CD4-positive, alpha-beta T cell treated with Interleukin-6 at 100 ng/mL for 8 hours (primary cell): ENCODE measurements at places on chromosomes 6 and 20.

- DNase-seq, result no peak
Measured at GRCh38 chr6:136763716-136764516, 28.4 kb downstream of the MAP3K5 start.

DNA sequence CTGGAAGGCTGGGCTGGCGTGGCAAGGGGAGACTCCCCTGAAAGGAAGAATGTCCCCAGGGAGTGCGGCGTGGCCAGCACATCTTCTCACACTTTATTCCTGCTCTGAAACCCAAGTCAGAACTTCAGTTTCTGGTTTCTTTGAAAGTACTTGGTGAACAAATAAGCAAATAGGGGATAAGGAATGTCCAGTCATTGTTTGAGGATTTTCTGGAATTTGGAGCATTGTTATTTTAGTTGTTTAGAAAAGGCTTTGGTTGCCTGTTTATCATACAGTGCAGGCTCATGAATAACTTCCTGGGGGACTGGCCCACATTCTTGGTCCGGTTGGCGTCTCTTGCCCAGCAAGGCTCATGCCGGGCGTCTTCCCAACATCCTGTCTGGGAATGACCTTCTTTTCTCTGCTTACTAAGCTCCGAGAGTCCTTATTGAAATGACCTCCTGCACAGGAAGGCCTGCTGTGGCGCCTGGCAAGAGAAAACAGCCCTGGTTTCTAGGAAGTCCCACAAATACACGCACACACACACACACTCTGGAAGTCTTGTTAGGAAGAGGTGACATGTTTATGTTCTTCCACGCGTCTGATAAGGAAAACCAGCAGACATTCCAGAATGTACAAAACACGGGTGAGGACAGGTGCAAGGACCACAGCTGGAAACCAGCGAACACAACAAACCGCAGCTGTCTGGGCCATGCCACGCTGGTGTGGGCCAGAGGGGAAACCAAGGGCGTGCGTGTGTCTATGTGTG is 71.9 kb downstream of the TMEM170B start:
- DNase-seq, result no peak

DNA sequence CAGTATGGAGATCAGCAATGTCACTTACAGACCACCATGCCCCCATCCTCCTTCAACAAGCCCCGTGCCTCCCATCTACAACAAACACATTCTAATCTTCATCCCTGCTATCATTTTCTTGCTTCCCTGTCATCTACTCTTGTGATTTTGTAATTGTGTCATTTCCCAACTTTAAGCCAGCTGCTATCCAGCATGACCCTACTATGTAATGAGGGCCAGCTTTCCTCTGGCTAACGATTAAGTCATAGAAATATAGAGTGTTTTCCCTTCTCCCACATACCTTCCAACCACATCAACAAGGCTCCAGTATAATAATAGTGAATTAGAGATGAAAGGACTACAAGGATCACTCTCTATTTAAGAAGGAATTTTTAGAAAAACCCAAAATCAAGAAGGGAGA is 607.0 kb downstream of the TENT5A start:
- no peak for DNase-seq

GRCh38 chr20:46139908-46140482 is 21.9 kb downstream of the CD40 start:
- no peak for DNase-seq

DNA sequence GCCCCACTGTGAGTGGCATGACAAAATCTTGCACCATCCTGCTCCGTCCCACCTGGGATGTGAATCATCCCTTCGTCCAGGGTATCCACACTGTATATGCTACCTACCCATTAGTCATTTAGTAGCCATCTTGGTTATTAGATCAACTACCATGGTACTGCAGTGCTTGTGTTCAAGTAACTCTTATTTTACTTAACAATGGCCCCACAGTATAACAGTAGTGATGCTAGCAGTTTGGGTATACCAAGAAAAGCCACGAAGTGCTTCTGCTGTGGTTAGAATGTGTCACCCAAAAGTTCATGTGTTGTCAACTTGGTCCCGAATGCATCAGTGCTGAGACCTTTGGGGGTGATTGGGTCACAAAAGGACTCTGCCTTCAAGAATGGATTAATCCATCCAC is 11.7 kb downstream of the OSER1 start:
- DNase-seq, result no peak

- no peak for DNase-seq
Measured at GRCh38 chr6:16716321-16716858, 44.9 kb downstream of the ATXN1 start.

- no peak for DNase-seq
Measured at GRCh38 chr20:17560344-17561074, 9.4 kb upstream of the DSTN start.

DNA sequence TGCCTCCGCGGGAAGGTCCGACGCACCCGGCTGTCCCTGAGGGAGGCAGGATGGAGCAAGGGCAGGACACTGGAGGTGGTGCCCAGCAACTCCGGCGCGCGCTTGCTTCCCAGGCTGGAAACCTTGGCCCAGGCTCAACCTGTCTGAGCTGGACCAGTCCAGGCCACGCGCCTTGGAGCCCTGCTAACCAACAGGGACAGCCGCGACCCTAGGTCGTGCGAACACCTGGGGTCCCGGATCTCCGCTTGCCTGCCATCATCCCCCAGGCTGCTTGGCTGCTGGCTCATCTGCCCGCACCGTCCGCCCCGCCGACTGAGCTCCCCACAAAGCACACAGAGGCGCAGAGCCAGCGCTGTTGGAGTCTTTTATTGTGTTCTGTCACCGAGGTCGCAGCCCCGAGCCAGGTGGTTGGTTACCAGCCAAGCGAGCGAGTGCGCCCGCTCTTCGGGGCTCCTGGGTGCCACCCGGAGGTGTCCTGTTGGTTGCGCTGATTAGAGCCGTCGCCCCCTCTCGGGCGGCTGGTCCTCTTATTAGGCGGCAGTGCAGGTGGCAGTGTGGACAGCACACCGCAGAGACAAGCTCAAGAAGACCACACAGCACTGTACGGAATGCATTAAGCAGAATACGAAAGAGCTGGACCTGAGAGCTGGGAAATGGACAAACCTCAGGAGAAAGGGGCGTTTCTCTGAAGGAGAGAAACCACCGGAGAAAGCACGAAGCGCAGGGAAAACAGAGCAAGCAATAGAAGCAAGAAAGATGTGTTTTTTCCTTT is 3.8 kb downstream of the COL12A1 start:
- DNase-seq, result no peak

DNA sequence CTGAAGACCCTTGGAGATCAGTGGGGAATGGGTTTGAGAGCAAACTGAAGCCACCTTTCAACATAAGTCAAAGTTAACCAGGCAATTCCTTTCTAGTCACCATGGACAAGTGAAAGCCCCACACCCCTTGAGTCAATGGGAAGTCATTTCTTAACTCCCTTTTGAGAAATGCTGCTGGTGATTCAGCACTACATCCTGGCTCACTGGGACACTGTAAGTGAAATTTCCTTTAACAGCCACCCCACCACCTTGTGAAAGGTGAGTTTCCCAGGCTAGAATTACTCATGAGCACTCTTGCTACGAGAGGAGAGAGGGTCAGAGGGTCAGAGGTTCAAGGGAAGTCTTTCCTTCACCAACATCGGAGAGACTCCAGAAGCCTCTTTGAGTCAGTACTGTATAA is 93.3 kb upstream of the MARCKS start:
- no peak for DNase-seq

DNA sequence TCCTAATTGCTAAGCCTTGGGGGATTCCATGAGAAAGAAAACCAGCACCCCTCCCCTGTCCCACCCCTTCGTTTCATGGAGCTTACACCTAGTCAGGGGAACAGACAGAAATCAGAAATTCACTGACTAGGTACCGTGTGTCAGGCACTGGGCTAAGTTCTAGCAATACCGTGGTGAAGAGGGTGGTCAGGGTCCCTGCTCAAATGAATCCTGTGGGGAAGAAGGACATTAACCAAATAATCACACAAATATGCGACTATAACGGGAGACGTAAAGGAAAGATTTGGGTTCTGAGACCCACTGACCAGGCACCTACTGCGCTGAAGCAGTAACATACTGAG is 65.1 kb upstream of the TOP1 start:
- no peak for DNase-seq

DNA sequence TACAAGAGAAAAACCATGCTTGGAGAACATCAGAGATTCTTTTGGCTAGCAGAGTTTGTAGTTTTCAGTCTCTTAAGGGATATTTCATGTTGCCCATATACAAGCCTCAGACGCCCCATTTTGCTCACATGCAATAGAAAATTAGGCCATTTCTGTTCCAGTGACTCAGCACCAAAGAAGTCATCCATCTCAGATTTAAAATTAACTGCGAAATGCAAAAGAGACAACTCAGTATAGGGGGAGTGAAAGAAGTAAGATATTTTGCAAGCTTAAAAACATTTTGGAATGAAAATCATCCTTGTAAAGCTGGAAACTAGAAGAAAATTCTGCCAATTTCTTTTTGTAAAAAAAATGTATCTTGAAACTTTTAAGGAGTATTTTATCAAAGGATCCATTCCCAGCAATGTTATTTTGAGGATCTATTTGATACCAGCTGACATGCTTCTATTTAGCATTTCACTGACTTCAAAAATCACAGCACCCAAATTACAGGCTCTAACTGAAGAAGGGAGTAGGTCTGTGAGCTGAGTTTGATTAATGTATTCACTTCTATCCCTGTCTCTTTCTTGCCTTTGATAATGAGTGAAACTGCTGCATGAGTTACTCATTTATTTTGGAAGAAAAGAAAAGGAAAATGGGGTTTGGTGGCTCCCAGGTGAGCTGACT is 223.7 kb upstream of the SULF2 start:
- no peak for DNase-seq

- no peak for DNase-seq
Measured at GRCh38 chr6:80254716-80255115, 148.2 kb downstream of the BCKDHB start.

GRCh38 chr20:63346131-63347080 is 14.7 kb downstream of the CHRNA4 start:
- no peak for DNase-seq

DNA sequence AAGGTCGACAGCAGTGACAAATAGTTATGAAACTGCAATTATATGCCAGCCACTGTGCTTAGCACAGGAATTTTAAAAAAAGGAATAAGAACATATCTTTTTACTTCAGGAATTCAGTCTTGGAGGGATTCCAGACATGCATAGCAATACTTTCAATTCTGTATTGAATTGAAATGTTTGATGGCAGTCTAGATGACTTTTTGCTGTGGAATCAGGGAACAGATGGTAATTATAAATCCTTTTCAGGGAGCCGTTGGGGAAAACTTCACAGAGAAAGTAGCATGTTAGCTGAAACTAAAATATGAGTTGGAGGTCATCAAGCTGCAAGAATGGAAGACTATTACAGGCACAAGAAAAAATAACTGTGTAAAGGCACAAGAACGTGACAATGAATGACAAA is 74.8 kb downstream of the IMPG1 start:
- no peak for DNase-seq

GRCh38 chr20:38170826-38171674 is 6.0 kb upstream of the TGM2 start:
- DNase-seq, result no peak

DNA sequence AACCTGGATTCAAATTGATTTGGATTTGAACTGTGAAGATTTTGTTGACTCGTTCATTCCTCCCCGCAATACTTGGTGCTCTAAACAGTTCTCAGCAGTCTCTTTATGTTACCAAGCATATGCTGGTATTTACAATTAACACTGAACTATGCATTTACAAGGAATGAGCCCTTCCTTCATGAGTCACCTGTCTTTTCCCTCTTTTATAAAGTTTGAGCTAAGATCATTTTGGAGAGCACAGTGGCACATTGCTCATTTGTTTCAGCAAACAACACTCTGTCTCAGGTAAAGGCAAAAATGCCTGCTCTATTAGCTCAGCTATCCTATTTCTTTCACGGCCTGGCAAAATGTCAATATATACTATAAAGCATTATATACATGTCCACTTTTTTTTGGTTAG is 285.4 kb downstream of the PHACTR1 start:
- DNase-seq, result no peak

GRCh38 chr6:42629845-42630244 is 66.0 kb downstream of the UBR2 start:
- no peak for DNase-seq

DNA sequence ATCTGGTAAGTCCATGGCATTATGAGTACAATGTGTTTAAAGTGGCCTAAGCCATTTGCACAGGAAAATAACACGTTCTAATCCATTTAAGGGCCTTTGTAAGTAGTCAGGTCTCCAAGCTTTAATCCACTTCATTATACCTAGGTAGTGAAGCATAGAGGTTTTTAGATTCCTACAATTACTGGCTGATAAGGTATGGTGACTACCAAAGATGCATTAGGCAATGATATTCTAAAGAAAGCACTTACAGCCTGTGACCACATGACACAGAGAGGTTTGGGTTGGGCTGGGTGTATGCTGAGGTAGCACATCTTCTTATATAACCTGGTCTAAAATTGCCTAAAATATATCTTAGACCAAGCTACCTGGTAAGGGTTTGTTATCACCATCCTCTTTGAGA is 504.4 kb downstream of the TFAP2B start:
- DNase-seq, result no peak

DNA sequence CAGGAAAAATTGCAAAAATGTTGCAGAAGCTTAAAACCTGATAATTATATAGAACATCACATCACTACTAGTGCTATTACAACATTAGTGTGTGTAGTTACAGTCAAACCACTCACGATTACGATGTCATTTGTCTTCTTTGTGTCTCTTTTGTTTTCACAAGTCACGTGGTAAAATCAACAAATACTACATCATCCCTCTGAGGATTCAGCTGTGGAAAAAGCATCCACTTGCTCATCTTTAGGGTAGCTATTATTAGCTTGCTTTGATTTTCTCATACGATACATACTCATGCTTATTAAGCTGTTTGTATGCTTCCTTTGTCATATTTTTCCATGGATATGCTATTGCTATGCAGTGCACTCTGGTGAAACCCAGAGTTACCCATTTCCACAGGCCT is 22.2 kb upstream of the ATXN1 start:
- DNase-seq, result no peak
